Activated T-cell treated with anti-CD3 and anti-CD28 coated beads, Interleukin-2, amount 50 U/mL, for 72 hours (primary cell): ENCODE measurements at places on chromosomes 12 and 14. TPM values are rescaled to one million over a fixed set of nuclear protein-coding genes. Genes with fewer than 3 reads are reported as not detected.

DNA sequence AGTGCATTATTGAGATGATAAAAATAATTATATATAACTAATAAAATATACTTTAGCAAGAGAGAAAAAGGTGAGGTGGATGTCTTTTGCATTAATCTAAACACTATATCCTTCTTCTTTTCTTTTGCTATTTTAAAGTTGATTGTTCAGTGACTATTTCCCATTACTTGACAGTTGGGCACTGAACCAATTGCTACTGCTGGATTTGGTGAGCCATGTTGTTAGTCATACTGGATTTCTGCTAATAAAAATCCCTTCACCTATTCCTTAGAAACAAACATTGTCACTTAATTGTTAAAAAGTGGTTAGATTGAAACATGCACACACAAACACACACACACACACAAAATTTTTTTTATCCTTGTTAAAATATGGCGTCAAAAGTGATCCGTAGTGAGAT lies 251.6 kb upstream of the ALG10 start:
- no peak for DNase-seq
- no peak overlapping the region for H3K27ac ChIP-seq
- no peaks in the 10 kb centered on the region for H3K27me3 ChIP-seq
- no peak overlapping the region for H3K4me3 ChIP-seq
- no peaks in the 10 kb centered on the region for H3K4me1 ChIP-seq
- H3K36me3 ChIP-seq, result no peaks in the 10 kb centered on the region

DNA sequence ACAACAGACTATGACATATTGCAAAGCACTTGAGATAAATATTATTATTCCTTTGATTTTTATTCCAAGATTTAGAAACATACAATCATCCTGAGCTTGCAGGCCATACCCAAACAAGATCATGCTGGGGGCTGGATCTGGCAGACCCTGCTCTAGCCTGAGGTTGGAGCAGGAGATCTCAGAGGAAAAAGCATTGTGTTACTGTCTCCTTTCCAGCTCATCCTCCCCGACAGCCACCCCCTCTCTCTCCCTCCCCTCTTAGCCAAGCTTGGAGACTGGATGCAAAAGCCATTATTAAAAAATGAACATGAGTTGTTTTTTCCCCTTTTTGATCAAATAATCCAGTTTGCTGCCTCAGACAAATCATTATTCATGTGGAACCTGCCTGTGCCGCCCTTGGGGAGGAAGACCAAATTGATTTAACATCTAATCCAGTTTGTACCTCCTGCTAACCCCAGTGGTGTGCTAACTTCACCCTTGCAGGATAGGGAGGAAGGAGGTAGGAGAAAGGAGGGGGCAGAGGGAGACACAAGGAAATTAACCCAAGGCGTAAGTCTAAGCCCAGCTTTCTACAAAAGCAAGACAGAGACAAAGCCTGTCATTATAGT lies 565.8 kb upstream of the TBX3 start:
- no peaks in the 10 kb centered on the region for H3K27me3 ChIP-seq
- H3K36me3 ChIP-seq, result no peaks in the 10 kb centered on the region

- no peaks in the 10 kb centered on the region for H3K27me3 ChIP-seq
- H3K27ac ChIP-seq, result no peak overlapping the region
- no peak for DNase-seq
- peaks cover 29% of the 10 kb centered on the region for H3K4me1 ChIP-seq
- no peak overlapping the region for H3K4me3 ChIP-seq
Measured at GRCh38 chr12:6214633-6215032, 14.4 kb downstream of the CD9 start.

GRCh38 chr14:105059925-105060565 lies 5.2 kb downstream of the GPR132 start:
- peaks cover 62% of the 10 kb centered on the region for H3K4me1 ChIP-seq
- H3K36me3 ChIP-seq, result peaks cover 9% of the 10 kb centered on the region
- peak overlapping the region; percentile 72 for H3K27ac ChIP-seq
- peak overlapping the region; percentile 90 for H3K4me3 ChIP-seq
- no peak for DNase-seq

DNA sequence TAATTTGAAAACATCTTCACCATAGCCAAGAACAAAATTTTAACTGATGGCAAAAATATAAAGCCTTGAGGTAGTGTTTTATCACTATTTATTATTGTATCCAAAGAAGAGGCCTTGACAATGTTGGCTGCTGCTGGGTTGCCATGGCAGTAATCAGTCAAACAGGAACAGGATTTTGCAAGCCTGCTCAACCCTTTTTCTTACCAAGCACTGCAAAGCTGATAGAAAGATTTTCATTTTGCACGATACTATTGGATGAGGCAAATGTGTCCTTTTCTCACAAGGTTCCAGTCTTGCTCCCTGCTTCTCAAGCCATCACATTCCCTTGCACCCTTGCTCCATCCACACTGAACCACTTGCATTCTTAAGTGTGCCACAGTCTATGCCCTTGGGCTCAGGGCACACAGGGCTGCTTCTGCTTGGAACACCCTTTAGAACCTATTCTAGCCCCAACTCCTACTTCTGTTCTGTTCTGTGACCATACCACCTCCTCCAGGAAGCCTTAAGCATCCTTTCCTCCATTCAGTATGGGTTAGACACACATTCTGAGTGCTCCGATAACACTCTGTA lies 76.5 kb upstream of the AMIGO2 start:
- H3K4me3 ChIP-seq, result peak overlapping the region; percentile 3
- H3K4me1 ChIP-seq, result peaks cover 48% of the 10 kb centered on the region
- H3K27ac ChIP-seq, result peak overlapping the region; percentile 74
- DNase-seq, result no peak

Gene TMPRSS12
- total RNA-seq, result not detected

Gene ARHGAP9
- 153 TPM for total RNA-seq

- no peak for DNase-seq
- no peaks in the 10 kb centered on the region for H3K36me3 ChIP-seq
- H3K4me3 ChIP-seq, result no peak overlapping the region
- no peaks in the 10 kb centered on the region for H3K4me1 ChIP-seq
Measured at GRCh38 chr12:127401536-127401935, 865.4 kb upstream of the TMEM132C start.

DNA sequence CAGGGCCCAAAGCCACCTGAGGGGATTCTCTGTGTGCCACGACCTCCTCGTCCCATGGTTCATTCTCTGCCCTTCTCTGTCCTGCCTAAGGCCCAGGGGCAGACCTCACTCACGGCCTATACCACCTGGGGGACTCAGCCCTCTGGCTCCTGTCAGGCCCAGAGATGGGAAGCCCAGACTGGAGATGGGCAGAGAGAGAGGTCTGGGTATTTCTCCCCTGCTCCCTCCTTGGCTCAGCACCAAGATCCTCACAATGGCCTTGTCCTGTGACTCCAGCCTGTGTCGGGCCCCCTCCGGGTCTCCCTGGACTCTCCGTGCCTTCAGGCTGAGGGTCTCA lies 46.9 kb upstream of the BCL11B start:
- H3K4me1 ChIP-seq, result peaks cover 22% of the 10 kb centered on the region
- no peaks in the 10 kb centered on the region for H3K36me3 ChIP-seq
- peaks cover 5% of the 10 kb centered on the region for H3K27me3 ChIP-seq
- H3K27ac ChIP-seq, result no peak overlapping the region

Gene ARF3
- 96.5 TPM for total RNA-seq

- no peaks in the 10 kb centered on the region for H3K27me3 ChIP-seq
- H3K36me3 ChIP-seq, result no peaks in the 10 kb centered on the region
- no peak for DNase-seq
- no peaks in the 10 kb centered on the region for H3K4me1 ChIP-seq
- H3K27ac ChIP-seq, result no peak overlapping the region
Measured at GRCh38 chr12:85260896-85261295, 19.1 kb upstream of the ALX1 start.

Gene TAS2R20
- total RNA-seq, result 1.3 TPM

DNA sequence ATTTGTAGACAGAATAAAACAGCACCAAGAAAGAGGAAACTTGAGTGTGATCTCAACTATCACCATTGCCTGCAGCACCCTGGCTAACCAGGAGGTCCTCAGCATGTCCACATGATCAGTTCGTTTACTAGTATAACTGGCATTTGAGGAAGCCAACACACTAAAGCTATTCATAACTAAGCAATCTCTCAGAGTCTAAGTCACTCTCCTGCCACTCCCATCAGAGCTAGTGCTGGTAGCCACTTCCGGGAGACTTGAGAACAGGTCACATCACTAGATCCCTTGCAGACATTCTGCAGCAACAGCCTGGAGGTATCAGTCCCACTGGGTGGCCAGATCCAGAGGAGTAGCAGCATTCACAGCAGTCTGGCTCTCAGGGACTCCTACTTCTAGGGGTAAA lies 352.9 kb upstream of the OR4E1 start:
- peaks cover 5% of the 10 kb centered on the region for H3K4me1 ChIP-seq
- peak overlapping the region; percentile 31 for H3K27ac ChIP-seq
- H3K4me3 ChIP-seq, result peak overlapping the region; percentile 34
- DNase-seq, result no peak

Gene FGF23
- total RNA-seq, result not detected

GRCh38 chr12:68866950-68867349 lies 59.0 kb downstream of the MDM2 start:
- no peak overlapping the region for H3K27ac ChIP-seq
- no peaks in the 10 kb centered on the region for H3K27me3 ChIP-seq
- no peak for DNase-seq
- peaks cover 7% of the 10 kb centered on the region for H3K4me1 ChIP-seq

DNA sequence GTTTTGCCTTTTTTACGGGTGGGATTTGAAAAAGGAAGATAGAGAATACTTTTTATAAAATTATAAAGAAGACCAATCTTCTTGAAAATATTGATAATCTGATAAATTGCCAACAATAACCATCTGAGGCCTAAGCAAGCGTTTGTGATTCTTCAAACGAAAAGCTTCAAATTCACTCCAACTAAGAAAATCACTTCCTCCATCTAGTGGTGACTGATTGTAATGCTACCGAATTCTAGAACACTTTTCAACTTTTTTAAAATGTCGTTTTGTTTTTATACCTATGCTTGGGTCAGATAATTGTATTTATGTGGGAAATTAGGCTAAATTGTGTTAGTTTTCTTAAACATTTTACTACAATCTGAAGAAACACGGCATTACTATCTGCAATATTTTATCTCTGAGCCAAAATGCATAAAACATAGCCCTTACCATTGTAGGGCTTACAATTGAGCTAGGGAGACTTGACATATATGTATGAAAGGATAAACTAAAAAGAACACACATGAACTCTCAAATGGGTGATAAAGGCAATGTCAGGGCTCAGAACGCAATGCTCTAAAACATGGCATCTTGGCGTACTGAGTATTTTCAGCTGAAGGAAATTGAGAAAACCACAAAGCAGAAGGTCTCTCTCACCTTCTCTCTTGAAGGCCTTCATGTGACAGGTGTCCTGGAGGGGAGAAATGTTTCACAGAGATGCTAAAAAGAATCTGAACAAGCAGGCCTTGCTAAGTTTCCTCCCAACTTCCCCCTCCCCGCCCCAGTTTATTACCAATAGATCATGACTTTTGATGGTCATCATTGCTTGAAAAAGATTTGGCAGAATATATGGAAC lies 36.8 kb upstream of the G2E3 start:
- H3K4me1 ChIP-seq, result peaks cover 8% of the 10 kb centered on the region
- no peaks in the 10 kb centered on the region for H3K27me3 ChIP-seq
- H3K36me3 ChIP-seq, result no peaks in the 10 kb centered on the region
- DNase-seq, result no peak

Gene AQP6
- not detected for total RNA-seq
